ENCODE measurements at places on chromosomes 12 and 14.

GRCh38 chr12:89707703-89708564 is 704 bp downstream of the ATP2B1 start:
- DNase-seq, result peak; percentile 25

- no peak for DNase-seq
These were observed 15.0 kb downstream of the ACACB start for GRCh38 chr12:109131154-109132050.

GRCh38 chr12:77049767-77050353 is 15.5 kb downstream of the E2F7 start:
- no peak for DNase-seq

DNA sequence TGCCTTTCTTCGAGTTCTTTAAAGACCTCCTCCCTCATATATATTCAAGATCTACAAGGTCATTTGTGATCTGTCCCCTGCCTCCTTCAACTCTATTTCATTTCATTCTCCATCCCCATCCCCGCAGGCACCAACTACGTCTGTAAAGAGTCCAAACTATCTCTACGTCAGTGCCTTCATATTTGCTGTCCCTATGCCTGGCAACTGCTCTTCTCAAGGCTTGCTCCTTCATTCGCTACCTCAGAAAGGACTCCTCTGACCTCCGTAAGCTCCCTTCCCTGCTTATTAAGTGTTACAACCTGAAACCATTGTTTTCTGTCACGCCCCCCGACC is 650 bp downstream of the LLPH start:
- no peak for DNase-seq

DNA sequence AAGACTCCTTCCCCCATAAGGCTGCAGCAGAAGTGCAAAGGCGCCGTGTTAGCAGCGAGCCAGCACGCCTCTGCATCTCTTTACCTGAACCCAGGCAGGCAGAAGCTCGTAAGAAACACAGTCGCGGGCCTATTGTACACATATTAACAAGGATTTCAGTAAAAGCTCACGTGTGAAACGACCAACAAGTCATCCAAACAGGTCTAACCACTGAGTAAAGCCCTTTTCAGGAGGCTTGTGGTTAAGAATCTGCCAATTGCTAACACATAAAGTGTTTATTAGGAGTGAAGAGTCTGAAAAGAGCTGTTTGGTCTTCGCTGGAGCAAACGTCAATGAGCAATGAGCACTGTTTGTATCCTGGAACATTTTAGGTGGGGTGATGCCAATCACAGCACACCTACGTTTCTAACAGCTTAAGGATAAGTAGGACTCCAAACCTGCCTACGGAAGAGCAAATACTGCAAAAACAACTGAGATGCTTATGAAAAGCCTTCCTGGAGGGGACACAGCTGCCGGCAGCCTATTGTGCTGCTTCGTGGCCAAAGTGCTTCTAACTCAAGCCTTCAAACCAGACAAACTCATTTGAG is 43.1 kb downstream of the PRKAB1 start:
- no peak for DNase-seq

GRCh38 chr12:47941871-47942613 is 21.4 kb upstream of the TMEM106C start:
- no peak for DNase-seq

DNA sequence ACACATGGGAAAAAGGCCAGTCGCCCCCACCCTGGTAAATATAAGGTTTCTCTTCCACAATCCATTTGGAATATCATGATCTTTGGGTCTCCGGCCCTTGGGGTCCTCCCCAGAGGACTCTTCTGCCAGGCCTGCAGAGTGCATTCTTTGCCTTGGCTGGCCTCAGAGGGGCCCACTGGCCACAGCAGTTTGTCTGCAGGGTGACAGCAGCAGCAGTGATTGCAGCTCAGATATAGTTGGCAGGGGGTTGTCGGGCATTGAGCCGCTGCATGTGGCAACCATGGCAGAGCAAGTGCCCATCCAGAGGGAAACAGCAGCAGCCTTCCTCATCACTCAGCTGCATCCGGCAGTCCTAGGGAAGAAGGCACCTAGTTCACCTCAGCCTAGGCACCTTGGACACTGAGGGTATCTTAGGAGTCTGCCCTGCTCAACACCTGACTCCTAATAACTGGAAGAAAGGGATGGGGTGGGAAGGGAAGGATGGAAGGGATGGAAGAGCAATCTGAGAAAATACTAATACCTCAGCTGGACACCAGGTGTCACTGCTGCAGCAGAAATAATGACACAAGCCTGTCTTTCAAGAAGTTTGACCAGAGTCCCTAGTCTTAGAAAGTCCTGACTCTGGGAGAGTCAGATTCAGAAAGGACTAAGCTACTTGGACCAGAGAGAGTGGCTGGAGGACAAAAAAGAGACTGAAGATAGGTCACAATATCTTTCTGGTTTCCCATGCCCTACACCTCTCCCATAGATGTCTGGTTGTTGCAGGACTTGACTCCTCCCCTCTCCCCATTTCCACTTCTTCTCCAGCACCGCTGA is 8.9 kb downstream of the AJUBA start:
- no peak for DNase-seq

DNA sequence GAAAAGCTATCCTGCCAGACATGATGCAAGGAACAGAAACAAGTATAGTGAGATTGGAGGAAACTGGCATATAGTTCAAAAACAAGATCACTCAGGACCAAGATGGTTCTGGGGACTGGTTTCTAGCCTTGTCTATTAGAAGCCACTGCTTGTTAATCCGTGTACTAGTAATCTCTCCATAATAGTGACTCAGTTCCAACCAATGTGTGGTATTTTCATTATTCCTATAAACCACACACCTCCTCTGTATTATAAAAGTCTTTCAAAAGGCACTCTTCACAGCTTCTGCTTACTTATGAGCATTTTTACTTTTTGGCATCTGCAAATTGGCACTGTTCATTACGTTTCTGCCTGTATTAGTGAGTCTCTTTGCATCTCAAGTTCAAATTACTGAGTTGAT is 140.3 kb downstream of the SLC6A15 start:
- DNase-seq, result no peak

DNA sequence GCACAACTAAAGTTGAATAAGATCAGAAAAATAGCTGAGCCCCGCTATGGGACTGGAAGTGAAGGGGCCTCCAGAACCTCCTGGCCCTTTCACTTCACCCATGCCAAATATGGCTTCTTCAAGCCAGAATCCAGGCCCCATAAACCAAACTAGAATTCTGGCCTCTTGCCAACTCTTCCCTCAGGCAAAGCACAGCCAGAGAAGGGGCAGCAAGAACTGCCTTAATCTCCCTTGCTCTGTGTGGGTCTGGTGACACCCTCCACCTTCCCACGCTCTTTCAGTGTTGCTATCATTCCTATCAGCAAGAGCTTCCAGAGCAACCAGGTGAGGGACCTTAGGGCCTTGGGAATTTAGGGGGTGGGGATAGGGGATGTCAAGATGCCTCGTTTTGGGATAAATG is 3.1 kb upstream of the PNMA1 start:
- DNase-seq, result no peak

DNA sequence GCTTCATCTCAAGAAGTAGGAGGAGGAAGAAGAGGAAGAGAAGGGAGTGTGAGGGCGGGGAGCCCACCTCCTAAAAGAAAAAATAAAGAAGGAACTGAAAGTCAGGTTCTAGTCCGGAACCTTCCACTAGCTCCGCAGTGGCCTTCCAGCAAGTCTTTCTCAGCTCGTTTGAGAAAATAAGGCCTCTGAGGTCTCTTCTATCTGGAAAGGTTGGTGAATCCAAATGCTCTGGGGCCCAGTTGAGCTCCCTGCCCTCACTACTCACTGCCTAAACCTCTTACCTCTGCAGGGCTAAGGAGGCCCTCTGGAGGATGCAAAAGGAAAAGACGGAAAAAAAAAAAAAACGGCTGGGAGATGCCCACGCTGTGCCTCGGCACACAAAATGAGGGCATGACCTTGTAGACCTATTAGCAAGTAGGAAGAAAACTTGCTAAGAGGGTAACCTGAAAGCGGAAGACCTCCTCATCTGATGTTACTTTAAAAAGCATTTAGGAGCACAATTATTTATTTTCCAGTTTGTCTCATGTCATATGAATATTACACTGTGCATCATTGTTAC is 35.9 kb downstream of the FBLN5 start:
- DNase-seq, result peak; percentile 13

GRCh38 chr14:73663548-73664212 is 18.9 kb downstream of the DNAL1 start:
- no peak for DNase-seq

GRCh38 chr12:16949871-16950667 is 344.1 kb upstream of the LMO3 start:
- no peak for DNase-seq

DNA sequence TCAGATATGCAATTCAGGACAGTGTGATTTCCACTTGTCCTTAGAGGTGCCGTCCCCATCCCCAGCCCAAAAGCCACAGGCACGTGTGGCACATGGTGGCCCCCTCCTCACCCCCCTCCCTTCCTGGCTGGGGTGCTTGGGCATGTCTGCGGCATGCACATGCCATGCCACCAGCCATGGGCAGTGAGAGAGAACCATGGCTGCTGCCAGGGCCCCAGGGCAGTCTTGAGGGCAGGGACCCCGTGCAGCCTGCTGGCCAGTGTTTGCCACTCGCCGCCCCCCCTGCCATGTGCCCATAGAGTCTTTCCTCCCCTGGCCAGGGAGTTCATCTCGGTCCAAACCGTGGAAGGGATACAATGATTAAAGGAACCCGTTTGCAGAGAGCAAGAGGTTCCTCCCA is 41.5 kb downstream of the TNFAIP2 start:
- no peak for DNase-seq

DNA sequence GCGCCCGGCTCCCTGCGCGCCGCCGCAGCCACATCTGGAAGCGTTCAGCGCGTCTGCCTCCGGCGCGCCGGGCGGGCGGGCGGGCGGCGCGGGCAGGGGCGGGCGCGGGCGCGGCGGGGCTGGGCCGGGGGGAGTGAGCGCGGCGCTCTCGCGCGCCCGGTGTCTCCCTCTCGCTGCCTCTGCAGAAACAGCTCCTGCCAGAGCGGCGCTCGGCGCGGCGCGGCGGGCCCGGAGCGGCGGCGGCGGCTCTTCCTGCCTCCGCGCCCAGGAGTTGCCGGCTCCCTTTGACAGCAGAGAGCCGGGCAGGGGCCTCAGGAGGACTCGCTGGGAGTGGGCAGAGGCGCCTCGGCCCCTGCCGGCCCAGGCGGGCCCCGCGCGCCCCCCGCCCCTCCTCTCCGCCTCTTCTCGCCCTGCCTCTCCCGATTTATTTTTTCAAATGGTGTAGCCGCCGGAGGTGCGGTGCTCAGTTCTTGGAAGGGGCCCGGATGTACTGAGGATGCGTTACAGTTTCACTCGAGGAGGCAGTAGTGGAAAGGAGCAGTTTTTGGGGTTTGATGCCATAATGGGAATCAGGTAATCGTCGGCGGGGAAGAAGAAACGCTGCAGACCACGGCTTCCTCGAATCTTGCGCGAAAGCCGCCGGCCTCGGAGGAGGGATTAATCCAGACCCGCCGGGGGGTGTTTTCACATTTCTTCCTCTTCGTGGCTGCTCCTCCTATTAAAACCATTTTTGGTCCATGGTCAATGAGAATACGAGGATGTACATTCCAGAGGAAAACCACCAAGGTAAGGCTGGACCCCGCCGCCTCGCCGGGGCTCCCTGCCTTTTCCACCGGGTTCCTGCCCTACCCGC is at the start of gene CACNA1C:
CACNA1C (plus strand) TSS at position 162 of the 853 bp plus-strand sequence; CDS start at position 738, 576 bp downstream.
- no peak for DNase-seq

DNA sequence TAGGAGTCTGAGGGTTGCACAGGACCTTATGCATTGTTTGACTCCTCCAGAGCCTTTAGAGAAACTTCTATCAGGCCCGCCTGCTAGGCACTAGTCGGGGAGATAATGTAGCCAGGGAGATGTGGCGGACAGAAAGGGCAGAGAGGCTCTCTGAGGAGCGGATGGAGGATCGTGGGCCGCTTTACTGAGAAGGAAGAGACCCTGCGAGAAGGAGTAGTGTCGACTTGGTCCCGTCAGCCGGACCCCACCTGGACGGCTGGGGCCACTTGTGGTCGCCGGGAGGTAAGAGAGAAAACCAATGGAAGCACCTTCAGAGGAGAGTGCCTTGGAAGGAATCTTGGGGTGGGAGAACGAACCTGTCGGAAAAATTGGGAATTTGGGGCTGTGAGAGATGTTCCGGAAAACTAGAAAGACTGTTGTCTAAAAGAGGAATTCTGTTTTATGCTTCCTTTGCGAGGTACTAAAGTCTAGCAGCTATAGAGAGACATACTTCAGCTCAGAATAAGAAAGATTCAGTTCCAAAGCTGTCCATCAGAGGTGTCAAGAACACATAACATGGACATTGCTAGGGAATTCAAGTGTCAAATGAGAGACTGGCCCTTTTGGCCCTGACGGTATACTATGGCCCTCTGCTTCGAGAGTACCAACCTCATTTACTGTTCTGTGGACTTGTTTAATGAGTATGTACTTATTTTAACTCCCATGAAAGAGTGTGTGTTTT is 660 bp upstream of the MCRS1 start:
- DNase-seq, result no peak

- no peak for DNase-seq
These were observed 23.5 kb upstream of the PLEKHG3 start for GRCh38 chr14:64680714-64681065.

DNA sequence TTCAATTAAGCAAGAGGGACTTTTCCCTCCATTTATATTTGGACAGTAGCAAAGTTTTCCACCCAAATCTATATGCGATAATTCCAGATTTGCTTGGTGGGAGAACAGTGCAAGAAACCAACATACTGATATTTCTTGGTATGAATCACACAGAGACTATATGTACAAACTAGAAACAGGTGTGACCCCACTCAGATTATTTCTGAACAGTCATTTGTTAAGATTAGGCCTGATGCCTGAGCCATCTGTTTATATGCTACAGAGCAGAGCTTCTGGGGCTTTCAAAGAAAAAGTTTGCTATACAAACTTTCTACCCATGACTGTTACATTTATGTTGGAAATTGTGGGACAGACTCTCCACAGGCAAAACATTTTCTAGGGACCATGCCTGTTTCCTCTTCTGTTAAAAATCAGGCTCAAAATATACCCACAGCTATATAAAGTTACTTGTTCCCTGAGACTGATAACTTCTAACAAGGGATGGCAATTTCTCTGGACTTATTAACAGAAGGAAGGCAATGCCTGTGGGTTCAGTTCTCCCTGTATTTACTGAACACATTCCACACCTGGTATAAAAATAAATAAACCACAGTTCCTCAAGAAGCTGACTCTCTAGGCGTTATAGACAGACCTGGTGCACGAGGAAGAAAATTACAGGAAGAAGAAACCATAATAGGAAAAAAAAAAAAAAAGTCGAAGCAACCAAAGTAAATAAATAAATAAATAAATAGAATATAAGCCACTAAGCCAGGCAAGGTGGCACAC is 8.0 kb downstream of the PTPN21 start:
- DNase-seq, result no peak
